Epithelial cell of prostate (primary cell): ENCODE measurements at places on chromosomes 2 and 18.

DNA sequence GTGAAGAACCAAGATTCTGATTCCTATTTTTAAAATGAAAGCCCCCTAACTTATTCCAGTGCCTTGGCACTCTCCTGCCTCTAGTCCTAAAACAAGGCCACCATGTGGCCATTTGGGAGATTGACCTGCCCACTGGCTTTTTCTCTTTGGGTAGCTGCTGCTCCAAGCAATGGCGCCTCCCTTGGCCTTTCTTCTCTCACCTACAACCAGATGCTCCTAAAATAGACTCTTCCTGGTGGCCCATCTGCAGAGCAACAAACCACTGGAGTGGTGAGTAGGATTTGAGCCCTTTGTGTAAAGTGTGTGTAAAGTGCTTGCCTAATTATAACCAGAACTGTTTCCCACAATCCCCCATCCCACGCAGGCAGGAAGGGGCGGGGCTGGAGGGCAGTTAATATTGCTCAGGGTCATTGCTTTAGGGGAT is 114.2 kb downstream of the FHOD3 start:
- no peak for DNase-seq

DNA sequence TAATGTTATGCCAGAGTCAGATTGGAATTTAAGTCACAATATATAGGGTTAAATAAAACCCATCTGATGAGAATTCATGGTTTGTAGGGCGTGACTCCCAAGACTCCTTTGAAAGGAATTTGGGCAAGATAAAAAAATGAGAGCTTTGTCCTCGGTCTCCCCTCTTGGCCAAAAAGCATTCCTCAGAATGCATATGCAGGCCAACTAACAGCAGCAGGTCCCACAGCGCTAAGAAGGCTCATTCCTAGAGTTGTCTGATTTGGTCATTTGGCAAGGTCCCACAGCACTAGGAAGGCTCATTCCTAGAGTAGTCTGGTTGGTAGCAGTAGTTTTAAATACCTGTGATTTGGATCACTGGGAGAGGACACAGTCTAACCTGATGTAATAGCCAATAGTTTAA is 106.3 kb upstream of the B3GNT2 start:
- DNase-seq = no peak

- DNase-seq = no peak
Observed at GRCh38 chr2:28334527-28334894, 58.1 kb upstream of the FOSL2 start.

GRCh38 chr2:222134654-222135053 is 164.1 kb downstream of the PAX3 start:
- DNase-seq = no peak

GRCh38 chr2:10382354-10383061 is 65.6 kb downstream of the ODC1 start:
- no peak for DNase-seq
